ENCODE measurements at places on chromosomes 4 and X.

DNA sequence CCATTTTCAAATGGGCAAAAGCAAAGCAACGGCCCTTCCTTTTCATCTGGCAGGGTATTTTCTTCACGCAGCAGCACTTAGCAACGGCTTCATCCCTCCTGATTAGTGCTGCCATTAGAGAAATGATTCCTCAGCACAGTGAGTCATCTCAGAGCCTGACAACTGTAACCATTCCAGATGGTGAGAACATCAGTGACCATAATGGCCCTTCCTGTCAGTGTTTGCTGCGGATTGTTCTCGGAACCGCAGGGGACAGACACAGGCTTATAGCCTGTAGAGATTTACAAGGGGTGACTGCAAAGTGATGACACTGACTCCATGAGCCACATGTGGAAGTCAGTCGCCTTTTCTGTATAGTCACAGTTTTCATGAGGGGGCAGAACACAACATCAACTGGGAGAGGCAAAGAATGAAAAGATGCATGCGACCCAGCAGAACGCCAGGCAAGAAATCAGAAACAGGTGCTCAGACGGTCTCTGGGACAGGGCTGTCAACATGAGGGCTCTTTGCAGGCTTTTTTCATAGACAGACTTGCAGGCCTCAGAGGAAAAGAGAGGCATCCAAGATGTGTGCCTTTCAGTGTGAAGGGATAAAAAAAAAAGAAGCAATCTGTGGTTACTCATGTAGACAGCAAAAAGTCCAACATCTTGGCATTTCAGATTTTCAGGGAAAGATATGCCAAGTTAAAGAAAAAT is 69.9 kb upstream of the FBXW7 start:
- no peak for DNase-seq

DNA sequence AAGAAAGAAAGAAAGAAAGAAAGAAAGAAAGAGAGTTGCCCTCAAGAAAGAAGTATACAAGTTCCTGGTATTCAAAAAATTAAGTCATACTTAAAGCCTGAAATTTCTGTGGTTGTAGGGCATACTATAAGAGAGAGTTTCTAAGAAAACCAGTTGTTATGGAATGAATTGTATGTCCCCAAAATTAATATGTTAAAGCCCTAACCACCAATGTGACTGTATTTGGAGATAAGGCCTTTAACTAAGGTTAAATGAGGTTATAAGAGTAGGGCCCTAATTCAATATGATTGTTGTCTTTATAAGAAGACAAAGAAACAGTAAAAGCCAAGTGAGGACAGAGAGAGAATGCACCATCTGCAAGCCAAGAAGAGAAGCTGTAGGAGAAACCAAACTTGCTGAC is 521.1 kb downstream of the CCSER1 start:
- DNase-seq, result no peak

DNA sequence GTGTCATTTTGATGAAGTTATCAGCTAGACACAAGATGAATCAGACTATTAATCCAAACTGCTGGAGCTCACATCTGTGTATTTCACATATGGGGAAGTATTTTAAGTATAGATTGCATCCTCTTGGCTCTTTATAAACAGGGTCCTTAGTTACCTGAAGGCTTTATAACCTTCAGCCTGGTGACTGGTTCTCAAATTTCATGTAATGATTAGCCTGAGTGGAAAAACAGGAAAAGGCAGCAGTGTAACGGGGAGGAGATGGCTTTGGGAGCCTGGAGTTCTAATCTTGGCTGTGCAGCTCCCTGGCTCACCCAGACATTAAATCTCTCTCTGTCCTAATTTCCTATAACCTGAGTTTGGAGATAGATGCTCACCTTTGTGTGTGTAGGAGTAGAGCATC is 103.8 kb upstream of the HPF1 start:
- no peak for DNase-seq

DNA sequence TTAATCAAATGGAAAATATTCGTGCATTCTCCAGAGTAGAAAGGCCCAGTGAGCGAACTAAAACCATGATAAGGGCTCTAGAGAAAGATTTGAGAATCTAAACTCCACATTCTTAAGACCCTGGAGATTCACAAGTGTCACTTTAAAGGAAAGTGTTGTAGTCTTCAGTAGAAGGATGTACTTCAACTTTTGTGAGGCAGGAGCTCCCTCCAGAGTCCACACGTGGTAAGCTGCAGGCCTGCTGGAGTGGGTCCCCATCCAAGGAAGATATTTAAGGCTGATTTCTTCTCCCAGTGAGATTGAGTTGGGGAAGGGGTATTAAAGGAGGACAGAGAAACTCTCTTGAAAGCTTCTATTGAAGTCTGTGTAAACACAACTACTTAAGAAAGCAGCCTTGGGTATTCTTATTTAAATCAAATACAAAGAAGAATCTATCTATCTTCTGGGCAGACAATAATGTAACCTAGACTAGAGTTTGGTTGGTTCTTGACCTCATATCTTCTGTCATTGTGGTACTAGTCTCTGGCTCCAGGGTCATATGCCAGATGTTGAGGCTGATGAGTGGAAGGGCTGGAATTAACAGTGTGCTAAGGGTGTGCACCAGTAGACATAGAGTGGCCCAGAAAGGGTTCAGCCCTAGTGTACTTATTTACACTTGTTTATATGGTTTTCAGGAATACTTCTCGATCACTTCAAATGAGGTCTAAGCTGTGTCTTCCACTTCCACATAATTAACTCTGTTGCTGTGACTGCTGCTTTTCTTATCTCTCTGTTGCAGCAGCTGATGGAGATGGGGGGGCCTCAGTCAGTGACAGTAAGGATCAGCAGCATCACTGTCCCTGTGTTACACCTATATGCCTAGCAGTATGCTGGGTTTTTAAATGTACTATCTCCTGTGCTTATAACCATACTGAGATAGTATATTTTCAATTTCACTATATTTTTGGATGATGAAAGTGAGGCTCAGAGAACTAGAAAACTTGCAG is 76.1 kb downstream of the HMGB2 start:
- DNase-seq, result peak; percentile 54

DNA sequence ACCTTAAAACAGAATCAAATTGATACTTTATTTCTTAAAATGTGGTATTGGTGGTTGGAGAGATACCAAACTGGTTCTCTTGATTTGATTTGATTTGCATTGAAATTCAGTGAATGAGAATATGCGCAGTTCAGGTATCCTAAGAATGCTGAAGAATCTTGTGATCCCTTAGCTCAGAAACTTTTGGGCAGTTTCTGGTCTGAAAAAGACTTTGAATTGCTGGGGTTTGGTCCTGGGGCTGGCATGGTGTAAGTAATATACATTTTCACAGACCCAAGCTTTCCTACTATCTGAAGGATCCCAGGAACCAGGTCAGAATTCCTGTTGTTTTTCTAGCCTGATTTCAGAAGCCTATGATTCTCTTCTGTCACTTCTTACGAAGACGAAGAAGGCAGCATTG is 6.6 kb downstream of the RAB33B start:
- no peak for DNase-seq

GRCh38 chr4:182729516-182729915 is 187.7 kb downstream of the DCTD start:
- DNase-seq, result no peak

DNA sequence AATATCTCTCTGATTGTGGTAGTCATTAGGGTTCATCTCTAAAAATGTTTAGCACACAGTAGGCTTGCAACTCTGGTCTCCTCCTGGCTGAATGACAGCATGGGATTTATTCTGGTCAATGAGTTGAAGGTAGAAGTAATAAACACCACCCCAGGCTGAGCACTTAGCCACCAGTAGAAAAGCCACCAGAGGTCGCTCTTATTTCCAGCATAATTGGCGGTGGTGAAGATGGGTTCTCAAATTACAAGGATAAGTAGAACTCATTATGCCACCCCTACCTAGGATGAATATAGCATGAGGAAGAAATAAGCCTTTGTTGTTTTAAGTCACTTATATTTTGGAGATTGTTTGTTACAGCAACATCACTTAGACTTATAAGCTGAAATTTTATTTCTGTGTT is 302.7 kb downstream of the GPM6A start:
- no peak for DNase-seq

DNA sequence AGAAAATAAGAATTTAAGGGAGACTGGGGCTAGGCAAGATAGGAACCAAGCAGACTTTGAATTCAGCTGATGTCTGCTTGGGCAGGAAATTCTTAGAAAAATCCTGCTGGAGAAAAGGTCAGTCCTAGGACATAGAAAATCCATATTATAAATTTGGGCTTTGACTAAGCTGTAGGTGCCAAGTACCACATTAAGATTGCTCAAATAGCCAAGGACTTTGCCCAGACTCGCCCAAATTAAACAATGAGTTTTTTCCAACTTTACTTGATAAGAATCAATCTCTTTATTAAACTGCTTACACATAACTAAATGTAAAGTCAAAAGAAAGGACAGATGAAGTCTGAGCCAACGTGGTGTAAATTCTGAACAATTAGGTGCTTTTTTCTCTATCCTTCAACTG is 95.4 kb downstream of the FUNDC1 start:
- no peak for DNase-seq

- no peak for DNase-seq
Measured at GRCh38 chr4:7938609-7939376, 868 bp downstream of the AFAP1 start.

DNA sequence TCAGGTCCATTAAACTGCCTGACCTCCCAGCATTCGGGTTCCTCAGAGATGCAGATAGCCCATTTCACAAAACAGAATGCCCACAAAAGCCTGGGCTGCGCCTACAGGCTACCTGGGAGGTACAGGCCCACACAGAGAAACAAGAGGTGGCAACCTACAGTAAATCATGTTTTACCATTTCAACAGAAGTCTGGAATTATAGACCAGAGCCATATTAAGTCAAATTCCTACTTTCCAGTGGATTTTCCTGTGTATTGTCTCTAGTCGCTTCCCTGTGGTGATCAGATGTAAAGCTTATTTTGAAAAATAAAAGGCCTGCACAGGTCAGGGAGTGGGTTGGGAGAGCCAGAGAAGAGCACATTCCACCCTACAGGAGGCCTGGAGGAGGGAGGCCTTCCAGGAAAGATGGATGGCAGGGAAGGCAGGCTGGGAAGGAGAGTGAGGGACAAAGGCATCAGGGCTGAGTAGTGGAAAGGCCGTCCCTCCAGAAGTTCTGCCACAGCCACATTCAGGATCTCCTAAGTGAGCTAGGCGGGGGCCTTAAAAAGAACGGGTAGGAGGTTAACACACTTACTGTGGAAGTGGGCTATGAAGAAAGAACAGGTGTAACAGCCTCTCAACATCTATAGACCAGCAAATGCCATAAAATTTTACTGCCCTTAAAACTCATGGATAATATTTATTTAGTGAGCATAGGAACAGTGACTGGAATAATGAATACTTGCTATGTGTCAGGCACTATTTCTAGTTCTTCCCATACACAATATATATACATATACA is 19.0 kb upstream of the USO1 start:
- DNase-seq, result peak; percentile 29

DNA sequence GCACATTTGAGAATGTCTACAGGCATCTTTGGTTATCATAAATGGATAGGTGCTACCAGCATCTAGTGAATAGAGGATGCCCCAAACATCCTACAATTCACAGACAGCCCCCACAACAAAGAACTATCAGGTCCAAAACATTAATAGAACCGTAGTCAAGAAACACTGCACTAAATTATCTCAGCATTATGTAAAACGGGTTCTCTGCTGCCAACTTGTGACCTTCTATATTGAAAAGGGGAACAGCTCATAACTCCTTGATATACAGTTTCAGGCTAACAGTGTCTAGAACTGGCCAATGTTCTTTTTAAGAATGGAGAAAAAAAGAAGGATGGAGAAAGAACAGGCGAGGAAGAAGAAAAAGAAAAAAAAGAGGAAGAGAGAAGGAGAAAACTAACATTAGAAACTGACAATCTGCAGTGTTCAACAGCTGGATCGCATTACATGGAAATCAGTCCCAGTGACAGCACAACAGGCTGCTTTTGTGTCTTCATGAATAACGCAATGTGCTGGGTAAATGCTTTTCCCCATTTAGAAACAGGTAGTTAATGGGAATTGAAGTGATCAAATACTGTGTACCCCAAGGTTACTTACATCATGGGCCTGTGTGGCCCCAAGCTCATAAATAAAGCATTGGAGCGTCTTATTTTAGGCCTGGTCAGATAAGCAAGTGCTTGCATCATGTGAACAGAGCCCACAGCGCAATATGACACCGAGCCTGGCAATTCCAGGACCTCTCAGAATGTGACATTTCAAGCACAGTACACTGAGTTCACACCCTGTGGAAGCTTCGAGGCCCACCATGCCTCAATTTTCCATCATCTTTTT is 339.5 kb downstream of the DHX15 start:
- DNase-seq, result peak; percentile 12

DNA sequence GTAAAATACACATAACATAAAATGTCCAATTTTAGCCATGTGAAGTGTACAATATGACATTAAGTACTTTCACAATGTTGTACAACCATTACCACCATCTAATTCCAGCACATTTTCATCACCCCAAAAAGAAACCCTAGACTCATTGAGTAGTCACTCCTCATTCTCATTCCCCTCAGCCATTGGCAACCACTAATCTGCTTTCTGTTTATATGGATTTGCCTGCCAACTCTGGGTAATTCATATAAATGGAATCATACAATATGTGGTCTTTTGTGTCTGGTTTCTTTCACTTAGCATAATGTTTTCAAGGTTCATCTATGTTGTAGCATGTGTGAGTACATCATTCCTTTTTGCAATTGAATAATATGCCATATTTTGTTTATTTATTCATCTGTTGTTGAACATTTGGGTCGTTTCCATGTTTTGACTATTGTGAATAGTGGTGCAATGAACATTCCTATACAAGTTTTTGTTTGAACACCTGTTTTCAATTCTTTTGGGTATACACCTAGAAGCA is 43.0 kb downstream of the EIF2S3 start:
- DNase-seq, result no peak

DNA sequence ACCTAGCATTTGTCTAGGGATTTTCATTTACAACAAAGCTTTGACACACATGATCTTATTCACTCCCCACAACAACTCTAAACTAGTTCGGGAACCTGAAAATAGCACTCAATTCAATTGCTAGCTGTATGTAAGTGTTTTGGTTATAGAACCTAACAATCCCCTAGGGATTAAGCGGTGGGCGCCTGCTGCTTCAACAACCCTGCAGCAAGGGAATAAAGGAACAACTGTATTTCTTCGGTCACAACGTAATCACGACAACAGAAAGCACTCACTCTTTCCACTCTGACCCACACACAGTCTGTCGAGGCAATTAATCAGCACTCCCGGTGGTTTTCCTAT is 674 bp upstream of the DIAPH2 start:
- DNase-seq, result no peak

DNA sequence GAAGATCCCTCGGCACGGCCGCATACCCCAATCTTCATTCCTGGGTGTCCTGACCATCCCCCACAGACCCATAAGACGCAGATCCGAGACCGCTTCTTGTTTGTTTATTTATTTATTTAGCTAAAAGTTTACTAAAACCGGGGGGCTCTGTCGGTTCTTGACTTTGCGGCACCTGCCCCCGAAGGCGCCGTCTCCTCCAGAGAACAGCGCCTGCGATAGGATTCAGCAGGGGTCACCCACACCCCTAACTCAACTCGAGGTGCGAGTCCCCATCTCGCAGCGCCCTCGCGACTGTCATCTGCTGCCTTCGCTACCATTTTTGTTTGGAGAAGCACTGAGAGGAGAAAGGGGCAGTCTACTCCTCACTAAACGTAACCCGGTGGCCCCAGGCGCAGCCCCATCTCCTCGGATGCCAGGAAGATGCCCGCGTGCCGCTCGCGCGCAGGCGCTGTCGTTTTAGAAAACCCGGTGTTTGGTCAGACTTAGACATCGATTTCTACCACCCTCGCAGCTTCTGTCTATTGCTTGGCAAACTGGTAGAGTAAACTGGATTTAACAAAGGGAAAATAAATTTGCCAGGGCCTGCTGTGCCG is 18.9 kb upstream of the GPR101 start:
- DNase-seq, result no peak

Measured in neuronal stem cell (in vitro differentiated cells).